BJ (cell line): ENCODE measurements at places on chromosomes 11 and 22. TPM values are rescaled to one million over a fixed set of nuclear protein-coding genes. Genes with fewer than 3 reads are reported as not detected.
A peak's percentile ranks its signal among the peaks of the same experiment; 100 is the strongest.

The PGA4 gene
- polyA plus RNA-seq: not detected in 2 replicates

- DNase-seq: peak; percentile 60
Observed at GRCh38 chr11:16891964-16892363, 122.2 kb downstream of the PLEKHA7 start.

The FBLN1 gene
- polyA plus RNA-seq: 681 and 1,033 TPM in 2 replicates

DNA sequence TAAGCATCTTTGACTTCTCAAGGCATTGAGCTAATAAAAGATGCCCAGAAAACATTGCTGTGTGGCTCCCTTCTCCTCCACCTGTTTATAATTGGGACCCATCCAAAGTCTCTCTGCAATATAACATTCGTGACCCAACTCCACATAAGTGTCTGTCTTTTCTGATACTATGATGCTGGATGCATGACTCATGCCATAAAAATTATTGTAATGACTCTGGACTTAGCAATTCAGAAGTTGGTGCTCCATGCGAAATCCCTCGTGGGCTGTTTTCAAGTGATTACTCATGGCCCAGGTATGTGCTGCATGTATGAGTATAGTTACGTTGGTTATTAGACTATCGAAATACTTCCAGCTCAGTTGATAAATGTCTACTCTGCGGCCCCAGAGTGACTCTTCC is 11.7 kb downstream of the FJX1 start:
- peak; percentile 97 for DNase-seq

DNA sequence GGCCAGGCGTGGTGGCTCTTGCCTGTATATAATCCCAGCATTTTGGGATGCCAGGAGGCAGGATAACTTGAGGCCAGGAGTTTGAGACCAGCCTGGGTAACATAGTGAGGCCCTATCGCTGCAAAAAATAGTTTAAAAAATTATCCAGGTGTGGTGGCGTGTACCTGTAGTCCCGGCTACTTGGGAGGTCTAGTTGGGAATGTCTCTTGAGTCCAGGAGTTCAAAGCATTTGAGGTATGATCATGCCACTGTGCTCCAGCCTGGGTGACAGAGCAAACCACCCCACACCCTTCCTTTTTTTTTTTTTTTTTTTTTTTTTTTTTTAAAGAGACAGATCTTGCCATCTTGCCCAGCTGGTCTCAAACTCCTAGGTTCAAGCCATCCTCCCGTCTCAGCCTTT is 16.8 kb downstream of the CBL start:
- no peak for DNase-seq

GRCh38 chr11:123228496-123229163 is 33.6 kb upstream of the CLMP start:
- DNase-seq: no peak

The OR56B4 gene
- polyA plus RNA-seq: not detected in 2 replicates

DNA sequence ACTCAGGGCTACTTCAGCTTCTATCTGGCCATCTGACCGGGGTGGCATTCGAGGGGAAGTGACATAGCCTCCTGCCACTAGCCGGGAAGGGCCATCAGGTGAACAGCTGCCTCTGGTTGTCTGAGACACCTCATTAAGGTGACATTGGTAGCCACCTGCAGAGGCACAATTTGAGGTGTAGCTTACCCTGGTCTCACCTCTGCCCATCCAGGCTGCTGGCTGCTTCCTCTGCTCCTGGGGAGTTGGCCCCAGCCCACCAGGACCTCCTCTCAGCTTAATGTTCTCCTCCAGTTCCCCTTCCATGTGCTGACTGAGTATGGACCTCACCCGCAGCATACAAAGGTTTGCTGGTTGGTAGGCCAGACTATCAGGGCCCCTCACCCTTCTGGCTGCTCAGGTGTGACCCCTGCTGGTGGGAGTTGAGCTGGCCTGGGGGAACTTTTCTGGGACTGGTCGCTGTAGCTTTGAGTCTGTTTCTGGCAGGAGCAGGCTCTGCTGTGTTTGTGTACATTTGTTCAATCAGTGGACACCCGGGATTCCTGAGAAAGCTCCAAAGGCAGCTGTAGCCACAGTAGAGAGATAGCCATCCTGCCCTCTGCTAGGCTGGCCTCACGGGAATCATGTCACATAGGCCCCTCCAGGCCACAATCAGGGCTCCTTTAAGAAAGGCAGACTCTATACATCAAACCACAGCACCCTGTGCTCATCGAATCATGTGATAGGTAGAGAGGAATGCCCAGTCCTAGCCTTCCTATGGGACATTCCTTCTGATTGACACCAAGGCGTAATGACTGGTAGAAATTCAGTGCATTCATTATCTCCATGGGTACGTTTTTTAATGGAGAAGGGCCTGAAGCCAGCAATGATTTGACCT is 295.1 kb upstream of the PLET1 start:
- DNase-seq: no peak

The KCNA4 gene
- not detected in 2 replicates for polyA plus RNA-seq

The LINC01488 gene
- polyA plus RNA-seq: not detected in 2 replicates

The LRP4 gene
- polyA plus RNA-seq: 0.91 and 1.3 TPM in 2 replicates

The AIP gene
- polyA plus RNA-seq: 69.9 and 133 TPM in 2 replicates

The MOGAT2 gene
- polyA plus RNA-seq: not detected in 2 replicates
